Choroid plexus epithelial cell (primary cell): ENCODE measurements at places on chromosomes 11 and 22.

DNA sequence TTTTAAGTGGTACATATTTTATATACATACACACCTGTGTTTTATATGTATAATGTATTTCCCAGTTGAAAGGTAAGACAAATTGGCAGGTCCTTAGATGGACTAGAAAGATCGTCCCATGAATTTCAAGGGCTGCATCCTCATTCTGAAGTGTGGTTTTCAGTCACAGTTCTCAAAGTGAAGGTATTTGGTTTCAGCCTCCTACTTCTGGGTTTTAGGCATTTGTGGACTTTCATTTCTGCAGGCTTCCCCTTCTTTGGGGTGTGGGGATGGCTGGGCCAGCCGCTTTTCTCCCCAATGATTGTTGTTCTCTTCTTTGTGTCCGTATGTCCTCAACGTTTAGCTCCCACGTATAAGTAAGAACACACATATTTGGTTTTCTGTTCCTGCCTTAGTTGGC lies 10.0 kb downstream of the DCPS start:
- DNase-seq: no peak

GRCh38 chr11:49303080-49303479 lies 94.7 kb upstream of the FOLH1 start:
- DNase-seq: no peak

DNA sequence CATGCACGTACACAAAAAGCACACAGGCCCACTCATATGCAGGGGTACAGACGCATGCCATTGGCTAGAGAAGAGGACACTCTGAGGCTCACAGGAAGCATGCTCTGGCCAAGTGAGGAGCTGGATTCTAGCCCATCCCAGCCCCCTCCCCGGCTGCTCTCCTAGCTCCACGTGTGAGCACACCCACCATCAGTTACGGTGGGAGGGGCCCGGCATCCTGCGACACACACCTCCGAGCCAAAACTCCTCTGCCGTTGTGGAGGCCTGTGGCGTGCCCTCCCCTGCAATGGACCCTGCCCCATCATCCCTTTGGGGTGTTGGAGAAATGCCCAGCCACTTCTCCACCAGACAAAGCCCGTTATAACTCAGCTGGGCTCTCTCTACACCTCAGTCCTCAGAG lies 15.1 kb upstream of the IGSF9B start:
- no peak for DNase-seq

GRCh38 chr11:28743061-28743550 lies 634.9 kb downstream of the METTL15 start:
- DNase-seq: no peak

GRCh38 chr11:72788241-72788640 lies 5.6 kb downstream of the STARD10 start:
- DNase-seq: no peak

GRCh38 chr11:2796508-2797113 lies 89.0 kb downstream of the CDKN1C start:
- no peak for DNase-seq

GRCh38 chr11:65352783-65353182 lies 1.8 kb upstream of the TIGD3 start:
- DNase-seq: peak; percentile 48

- peak; percentile 8 for DNase-seq
Observed at GRCh38 chr22:23036684-23037428, 33.5 kb upstream of the GNAZ start.

GRCh38 chr11:33052231-33052630 lies 12.9 kb downstream of the TCP11L1 start:
- DNase-seq: no peak

- no peak for DNase-seq
Observed at GRCh38 chr11:117950993-117951961, 22.1 kb upstream of the TMPRSS13 start.
